ENCODE measurements at places on chromosomes 3 and 15. TPM values are rescaled to one million over a fixed set of nuclear protein-coding genes. Genes with fewer than 3 reads are reported as not detected.

AP3B2 gene
- total RNA-seq, result 0.11 TPM

SMAD3 gene
- total RNA-seq, result 19.5 TPM

TEX55 gene
- not detected for total RNA-seq

FSD2 gene
- total RNA-seq, result not detected

CACNA2D3 gene
- total RNA-seq, result not detected

NPAP1 gene
- not detected for total RNA-seq

SLC28A2 gene
- not detected for total RNA-seq

KCNAB1 gene
- not detected for total RNA-seq

AHSG gene
- not detected for total RNA-seq

NBEAL2 gene
- total RNA-seq, result 2.0 TPM

DUOX1 gene
- not detected for total RNA-seq

DNA sequence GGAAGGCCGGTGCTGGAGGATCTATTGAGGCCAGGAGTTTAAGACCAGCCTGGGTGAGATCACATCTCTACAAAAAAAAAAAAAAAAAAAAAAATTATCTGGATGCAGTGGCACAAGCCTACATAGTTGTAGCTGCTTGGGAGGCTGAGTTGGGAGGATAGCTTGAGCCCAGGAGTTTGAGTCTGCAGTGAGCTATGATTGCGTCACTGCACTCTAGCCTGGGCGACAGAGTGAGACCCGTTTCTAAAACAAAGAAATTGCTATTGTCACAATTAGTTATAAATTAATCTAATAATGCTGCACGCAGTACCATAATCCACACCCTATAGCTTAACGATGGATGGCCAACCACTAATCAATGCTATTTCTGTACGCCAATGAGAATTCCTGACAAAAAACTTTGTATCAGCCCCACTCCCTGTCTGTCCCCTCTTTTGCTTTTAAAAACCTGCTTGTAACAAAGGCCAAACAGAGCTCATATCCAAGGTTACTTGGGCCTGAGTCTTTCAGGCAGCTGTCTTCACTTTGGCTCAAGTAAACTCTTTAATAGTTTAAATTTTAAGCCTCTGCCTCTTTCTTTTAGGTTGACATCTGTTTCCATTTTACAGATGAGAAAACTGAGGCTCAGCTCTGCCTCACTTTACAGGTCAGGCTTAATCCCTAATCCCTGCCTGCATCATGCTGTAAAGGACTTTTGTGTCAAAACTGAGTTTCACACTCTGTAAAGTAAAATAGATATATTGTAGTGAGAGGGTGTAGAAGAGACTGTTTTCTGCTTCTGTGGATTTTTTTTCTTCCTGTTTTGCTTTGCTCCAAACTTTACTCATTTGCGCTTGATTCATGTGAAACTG is 10.9 kb downstream of the FLNB start:
- peaks cover 25% of the 10 kb centered on the region for H3K36me3 ChIP-seq
- H3K4me3 ChIP-seq, result no peak overlapping the region
- DNase-seq, result no peak
- no peak overlapping the region for H3K27ac ChIP-seq

GRCh38 chr15:64023220-64023619 is 23.1 kb downstream of the DAPK2 start:
- H3K27me3 ChIP-seq, result no peaks in the 10 kb centered on the region
- H3K4me1 ChIP-seq, result no peaks in the 10 kb centered on the region
- H3K27ac ChIP-seq, result no peak overlapping the region
- H3K4me3 ChIP-seq, result no peak overlapping the region
- no peak for DNase-seq

DNA sequence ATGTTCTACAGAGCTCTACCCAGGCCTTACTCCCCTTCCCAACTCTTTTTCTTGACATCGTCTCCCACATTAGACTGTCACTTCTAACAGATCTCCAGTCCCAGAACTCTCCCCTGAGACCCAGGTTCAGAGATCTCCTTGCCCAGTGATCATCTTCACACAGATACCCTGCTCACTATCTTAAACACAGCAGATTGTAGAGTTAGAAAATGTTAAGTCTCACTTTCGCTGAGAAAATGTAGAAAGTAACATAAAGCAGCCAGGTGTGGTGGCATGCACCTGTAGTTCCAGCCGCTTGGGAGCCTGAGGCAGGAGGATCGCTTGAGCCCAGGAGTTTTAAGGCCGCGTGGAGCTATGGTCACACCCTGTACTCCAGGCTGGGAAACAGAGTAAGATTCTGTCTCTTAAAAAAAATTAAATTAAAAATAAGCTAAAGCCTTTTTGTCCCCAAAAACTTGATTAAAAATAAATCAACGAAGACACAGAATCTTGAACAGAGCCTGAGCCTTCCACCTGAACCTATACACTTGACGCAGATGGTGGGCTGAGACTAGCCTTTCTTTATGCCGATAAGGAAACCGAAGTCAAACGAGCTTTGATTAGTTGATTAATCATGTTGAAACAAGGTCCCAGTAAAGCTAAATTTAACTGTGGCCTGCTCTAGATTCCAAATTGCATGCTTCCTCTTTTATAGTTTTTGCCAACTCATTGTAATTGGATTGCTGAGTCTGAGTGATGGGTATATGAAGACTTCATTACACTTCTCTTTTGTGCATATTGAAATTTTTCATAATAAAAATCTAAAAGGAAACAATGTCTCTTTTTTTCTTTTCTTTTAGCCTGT is 31.3 kb upstream of the BLM start:
- DNase-seq, result no peak
- peaks cover 43% of the 10 kb centered on the region for H3K4me1 ChIP-seq
- no peaks in the 10 kb centered on the region for H3K27me3 ChIP-seq

- DNase-seq, result no peak
- H3K4me3 ChIP-seq, result no peak overlapping the region
- H3K27me3 ChIP-seq, result no peaks in the 10 kb centered on the region
Observed at GRCh38 chr15:52656412-52656811, 22.8 kb downstream of the ATOSA start.

GRCh38 chr15:75161106-75161916 is 40.4 kb upstream of the C15orf39 start:
- no peak overlapping the region for H3K4me3 ChIP-seq
- peaks cover 24% of the 10 kb centered on the region for H3K4me1 ChIP-seq
- no peaks in the 10 kb centered on the region for H3K27me3 ChIP-seq

- no peaks in the 10 kb centered on the region for H3K27me3 ChIP-seq
- no peak overlapping the region for H3K4me3 ChIP-seq
- peaks cover 26% of the 10 kb centered on the region for H3K4me1 ChIP-seq
- DNase-seq, result no peak
Observed at GRCh38 chr3:138445236-138445635, 10.8 kb downstream of the ESYT3 start.

- H3K27me3 ChIP-seq, result peaks cover 10% of the 10 kb centered on the region
- no peak overlapping the region for H3K4me3 ChIP-seq
Observed at GRCh38 chr3:10955711-10956453, 36.7 kb upstream of the SLC6A1 start.

DNA sequence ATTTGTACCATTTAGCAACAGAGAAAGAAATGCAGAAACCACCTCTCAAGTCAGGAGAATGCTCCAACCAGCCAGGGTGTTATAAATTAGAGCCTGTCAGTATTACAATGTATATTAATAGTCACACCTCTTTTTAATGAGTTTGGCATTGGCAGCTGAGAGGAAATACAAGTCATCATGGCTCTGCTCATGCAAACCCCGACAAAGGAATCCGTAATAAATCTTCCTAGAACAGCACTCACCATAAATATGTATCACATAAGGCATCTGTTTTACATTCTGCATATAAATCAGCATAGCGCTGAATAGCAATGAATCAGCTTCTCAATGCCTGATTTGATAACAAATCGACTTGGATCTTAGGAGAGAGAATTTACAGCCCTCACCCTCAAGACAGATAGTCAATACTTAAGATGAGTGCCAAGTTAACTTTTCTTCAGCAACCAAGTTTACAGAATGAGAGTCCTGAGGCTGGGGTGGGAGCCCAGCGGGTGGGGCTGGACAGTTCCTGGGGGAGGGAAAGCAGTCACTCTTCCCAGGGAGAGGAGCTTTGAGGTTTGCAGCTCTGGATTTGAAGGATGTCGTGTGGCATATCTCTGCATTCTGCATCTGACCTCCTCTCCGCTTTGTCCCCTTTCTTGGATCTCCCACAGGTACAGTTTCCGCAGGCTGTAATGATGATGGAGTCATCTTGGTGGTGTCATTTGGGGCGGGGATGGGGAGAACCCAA is 1034.4 kb upstream of the NR2F2 start:
- no peak overlapping the region for H3K4me3 ChIP-seq
- DNase-seq, result no peak
- H3K4me1 ChIP-seq, result peaks cover 29% of the 10 kb centered on the region
- H3K27ac ChIP-seq, result no peak overlapping the region

DNA sequence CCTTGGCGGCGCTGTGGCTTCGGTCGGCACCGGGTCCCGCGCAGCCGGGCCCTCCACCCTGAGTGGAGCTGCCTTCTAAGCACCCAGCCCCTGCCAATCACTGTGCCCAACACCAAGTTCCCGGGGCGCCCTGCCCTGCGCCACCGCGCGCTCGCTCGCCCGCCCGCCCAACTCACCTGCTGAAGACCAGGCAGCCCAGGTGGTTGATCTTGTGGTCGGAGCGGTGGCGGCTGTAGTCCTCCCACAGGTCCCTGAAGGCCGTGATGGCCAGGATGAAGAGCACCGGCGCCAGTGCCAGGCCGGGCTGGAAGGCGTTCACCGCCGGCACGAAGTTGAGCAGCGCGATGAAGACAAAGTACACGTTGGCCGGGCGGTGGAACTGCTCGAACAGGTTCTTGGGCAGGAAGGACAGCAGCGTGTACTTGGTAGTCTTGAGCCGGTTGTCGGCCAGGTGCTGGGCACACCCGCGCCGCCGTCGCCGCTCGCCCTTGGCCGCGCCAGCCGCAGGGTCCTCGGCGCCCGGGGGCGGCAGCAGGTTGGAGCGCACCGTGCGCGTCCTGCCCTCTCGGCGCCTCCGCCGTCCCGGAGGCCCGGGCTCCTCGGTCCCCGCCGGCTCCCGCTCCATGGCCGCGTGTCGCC is 536 bp downstream of the ATP10A start:
- H3K36me3 ChIP-seq, result peaks cover 42% of the 10 kb centered on the region
- DNase-seq, result no peak
- H3K4me1 ChIP-seq, result peaks cover 45% of the 10 kb centered on the region
- H3K27ac ChIP-seq, result peak overlapping the region; percentile 56
- peak overlapping the region; percentile 93 for H3K4me3 ChIP-seq

DNA sequence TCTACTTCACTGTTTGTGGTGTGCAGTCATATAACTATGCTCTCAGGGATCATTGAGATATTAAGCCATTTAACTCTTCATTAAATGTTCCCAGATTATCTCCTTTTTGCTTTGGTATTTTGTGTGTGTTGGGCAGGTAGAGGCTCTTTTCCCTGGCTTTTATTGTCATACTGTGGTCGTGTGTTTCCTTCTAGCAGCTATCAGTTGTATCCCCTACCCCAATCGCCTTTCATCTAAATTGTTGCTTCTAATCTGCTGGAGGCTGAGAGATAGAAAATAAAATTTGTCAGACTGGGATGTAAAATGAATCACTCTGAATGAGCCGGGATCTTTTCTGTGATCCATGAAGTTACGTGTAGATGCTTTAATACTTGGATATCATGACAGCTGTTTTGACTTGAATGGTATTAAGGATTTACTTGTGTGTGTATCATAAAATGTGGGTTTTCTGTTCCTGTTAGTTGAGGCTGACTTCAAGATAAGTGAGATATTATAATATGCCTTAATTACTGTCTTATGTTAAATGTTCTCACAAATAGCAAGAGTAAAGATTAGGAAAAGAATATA is 9.2 kb downstream of the NFKBIZ start:
- H3K27me3 ChIP-seq, result no peaks in the 10 kb centered on the region
- no peak for DNase-seq
- no peak overlapping the region for H3K27ac ChIP-seq
- H3K4me1 ChIP-seq, result no peaks in the 10 kb centered on the region
- no peak overlapping the region for H3K4me3 ChIP-seq
- peaks cover 92% of the 10 kb centered on the region for H3K36me3 ChIP-seq

DNA sequence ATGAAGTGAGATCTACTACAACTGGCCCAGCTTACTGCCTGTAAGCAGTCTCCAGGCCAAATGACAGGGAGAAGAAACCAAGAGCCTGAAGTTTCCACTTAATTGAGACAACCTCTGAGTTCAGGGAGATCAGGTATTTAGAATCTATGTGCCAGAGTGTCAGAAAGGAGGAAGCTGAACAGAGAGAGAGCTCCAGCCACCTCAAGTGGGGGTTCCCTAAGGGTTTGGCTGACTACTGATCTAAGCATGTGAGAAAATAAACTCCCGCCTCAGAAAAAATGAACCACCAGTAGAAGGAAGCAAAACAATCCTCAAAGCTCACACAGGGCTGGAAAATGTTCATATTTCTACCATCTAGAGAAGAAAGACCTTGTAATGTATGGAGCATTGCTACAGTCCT is 25.0 kb downstream of the ADAM10 start:
- peaks cover 8% of the 10 kb centered on the region for H3K4me1 ChIP-seq
- no peak overlapping the region for H3K4me3 ChIP-seq
- no peaks in the 10 kb centered on the region for H3K27me3 ChIP-seq
- DNase-seq, result peak; percentile 37

DNA sequence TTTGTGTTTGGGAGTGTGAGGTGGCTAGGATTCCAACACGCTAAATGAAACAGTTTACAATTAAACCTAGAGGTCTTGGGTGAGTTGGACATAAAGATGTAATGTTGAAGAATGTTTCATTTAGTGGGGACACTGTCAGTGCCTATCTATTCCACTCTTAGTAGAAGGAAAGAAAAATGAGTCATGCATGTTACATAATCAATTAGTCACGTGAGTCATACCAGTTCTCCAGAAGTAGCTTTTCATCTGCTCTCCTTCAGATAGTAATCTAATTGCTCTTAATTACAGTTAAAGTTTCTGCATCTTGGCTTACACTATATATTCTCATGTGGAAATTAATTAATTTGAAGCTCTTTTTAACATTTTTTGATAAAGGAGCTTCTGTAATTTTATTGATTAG is 115.7 kb upstream of the P2RY1 start:
- no peak overlapping the region for H3K4me3 ChIP-seq
- no peak for DNase-seq
- no peak overlapping the region for H3K27ac ChIP-seq
- no peaks in the 10 kb centered on the region for H3K4me1 ChIP-seq
- H3K27me3 ChIP-seq, result no peaks in the 10 kb centered on the region

DNA sequence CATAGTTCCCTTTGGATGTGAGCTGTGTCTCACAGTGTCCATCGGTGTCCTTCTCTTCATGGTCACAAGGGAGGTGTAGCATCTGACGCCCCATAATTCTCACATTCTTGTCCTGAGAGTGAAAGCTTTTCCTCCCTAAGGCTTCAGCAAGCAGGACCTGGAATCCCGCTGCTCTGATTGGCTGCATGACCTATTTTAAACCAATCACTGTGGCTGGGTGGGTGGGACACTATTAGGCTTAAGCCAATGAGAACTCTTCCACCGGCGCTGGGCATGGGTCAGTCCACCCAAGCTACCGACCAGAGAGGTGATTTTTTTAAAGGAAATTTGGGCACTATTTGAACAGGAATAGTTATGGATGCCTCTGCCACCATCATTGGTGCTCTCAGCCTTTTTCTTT is 385.9 kb downstream of the MFSD1 start:
- H3K4me3 ChIP-seq, result no peak overlapping the region
- no peak for DNase-seq
- H3K4me1 ChIP-seq, result 0 out of 2 replicates have a peak, but pooled peaks cover 4% of the 10 kb centered on the region
- H3K27me3 ChIP-seq, result peaks cover 5% of the 10 kb centered on the region
- H3K36me3 ChIP-seq, result no peaks in the 10 kb centered on the region

- no peaks in the 10 kb centered on the region for H3K27me3 ChIP-seq
- H3K4me1 ChIP-seq, result no peaks in the 10 kb centered on the region
- H3K4me3 ChIP-seq, result no peak overlapping the region
- DNase-seq, result no peak
Observed at GRCh38 chr3:190357468-190357867, 30.5 kb upstream of the CLDN16 start.

- no peak for DNase-seq
- peaks cover 51% of the 10 kb centered on the region for H3K36me3 ChIP-seq
- peaks cover 16% of the 10 kb centered on the region for H3K4me1 ChIP-seq
Observed at GRCh38 chr15:67196672-67197363, 57.6 kb downstream of the AAGAB start.

Data from SJSA1 (cell line).